ENCODE measurements at places on chromosomes 5 and 9.

- DNase-seq, result no peak
Measured at GRCh38 chr9:125768803-125769202, 21.6 kb downstream of the PBX3 start.

DNA sequence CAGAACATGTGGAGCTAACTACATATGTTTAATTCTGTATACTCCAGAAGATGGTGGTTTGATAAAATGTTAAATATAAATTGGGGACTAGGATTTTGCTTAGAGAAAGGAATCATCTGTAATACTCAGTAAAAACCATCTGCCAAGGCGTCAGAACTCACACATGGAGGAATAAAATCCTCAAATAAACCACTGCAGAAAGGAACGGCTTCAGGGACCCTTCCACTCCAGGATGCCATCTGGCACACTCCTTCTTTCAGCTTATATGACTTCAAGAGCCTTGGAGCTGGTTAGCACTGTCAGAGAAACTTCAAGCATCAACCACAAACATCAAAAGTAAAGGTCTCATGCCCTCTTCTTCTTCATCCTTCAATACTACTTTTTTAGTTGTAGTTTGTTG, 360.6 kb downstream of the PLK2 start:
- DNase-seq, result no peak

GRCh38 chr9:123365881-123366528, 10.0 kb downstream of the CRB2 start:
- DNase-seq, result no peak

DNA sequence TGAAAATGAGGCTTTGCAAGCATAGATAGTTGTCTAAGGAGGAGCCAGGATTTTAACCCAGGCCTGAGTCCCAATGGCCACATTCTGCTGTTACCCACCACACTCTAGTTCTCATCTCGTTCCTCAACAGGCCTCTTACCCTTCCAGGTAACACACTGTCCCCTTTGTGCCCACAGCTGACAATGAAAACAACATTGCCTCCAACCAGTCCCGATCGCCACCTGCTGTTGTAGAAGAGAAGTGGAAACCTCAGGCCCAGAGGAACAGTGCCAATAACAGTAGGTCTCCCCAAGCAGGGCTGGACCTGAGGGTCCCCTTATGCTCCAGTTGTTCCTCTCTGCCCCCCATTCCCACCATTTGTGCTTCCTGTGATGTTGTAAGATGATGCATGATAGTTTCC, 30.4 kb downstream of the AMBP start:
- no peak for DNase-seq

DNA sequence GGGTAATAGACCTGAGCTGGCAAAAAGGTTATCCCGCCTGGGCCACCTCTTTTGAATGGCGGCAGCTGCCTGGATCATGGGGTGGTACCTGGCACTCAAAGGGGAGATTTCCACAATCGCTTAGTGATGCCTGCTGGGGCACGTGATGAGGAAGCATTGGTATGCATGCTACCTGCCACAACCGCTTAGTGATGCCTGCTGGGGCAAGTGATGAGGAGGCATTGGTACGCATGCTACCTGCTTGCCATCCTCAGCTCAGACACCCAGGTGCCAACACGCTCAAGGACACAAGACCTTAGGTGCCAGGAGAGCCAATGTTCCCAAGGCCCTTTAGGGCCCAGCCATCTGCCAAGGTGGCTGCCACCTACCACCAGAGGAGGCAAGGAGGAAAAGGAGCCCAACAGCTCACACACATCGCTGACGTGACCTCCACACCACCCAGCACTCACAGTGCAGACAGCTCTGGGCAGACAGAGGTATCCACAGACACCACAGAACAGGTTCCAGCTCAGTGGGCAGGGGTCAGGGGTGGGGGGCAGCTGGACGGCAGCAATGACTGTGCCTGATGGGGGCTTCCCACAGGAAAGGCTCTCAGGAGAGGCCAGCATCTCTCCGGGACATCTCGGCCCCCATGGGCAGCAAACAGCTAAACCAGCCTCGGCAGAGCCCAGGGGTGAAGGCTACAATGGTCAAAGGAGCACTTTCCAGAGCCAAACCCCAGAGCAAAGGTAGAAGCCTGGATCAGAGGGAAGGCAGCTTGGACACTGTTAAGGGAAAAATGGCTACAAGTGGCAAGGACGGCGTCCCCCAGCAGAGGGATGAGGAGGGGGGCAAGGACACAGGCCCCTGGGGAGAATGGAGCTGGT, 43.0 kb upstream of the SARDH start:
- no peak for DNase-seq

DNA sequence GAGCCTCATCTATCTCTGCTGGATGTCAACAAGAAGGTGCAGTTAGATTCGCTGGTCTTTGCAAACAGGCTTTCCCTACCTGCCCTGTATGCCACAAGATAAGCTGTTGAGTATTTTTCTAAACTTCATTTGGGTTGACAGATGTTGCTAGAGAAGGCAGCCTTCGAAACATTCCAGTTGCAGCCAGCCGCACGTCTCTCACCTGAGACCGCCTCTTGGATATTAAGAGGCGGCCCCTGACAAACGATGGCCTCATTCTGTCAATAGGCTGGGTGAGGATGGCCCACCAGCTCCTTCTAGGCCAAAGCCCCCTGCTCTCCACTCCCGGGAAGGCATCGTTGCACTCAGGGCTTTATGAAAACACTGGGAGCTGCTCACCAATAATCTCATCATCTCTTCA, 181.6 kb downstream of the DAB2IP start:
- no peak for DNase-seq

DNA sequence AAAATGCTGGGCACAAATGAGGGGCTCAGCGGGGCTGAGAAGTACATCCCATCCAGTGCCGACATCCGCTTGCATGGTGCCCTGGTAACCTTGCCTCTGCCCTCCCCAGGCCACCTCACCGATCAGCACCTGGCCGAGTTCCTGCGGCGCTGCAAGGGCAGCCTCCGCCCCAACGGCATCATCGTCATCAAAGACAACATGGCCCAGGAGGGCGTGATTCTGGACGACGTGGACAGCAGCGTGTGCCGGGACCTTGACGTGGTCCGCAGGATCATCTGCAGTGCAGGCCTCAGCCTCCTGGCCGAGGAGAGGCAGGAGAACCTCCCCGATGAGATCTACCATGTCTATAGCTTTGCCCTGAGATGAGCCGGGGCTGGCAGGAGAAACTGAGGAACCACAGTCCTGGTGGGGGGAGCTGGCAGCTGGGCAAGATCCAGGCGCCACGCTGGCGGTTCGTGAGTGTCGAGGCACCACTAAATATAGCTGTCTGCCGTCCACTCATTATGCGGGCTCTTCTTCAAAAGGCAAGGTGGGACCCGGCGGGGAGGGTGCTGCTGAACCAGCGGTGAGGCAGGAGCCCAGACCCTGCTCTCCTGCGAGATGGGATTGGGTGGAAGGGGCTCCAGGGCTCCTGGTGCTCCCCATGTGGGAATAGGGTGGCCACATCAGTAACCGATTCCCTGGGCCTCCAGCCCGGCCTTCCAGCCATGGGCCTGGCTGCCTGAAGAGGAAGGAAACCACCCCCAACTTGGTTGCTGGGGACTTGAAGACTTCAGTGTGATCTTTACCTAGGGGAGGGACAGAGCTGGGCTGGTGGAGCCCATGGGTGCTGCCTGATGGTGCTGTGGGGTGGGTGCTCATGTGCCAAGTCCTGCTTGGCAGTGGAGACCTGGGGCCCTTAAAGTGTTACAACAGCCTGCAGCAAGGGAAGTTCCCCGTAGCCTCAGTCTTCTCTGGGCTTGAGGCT, 6.6 kb downstream of the ASB6 start:
- DNase-seq, result no peak

- no peak for DNase-seq
Measured at GRCh38 chr5:77663090-77663863, 24.8 kb upstream of the OTP start.

DNA sequence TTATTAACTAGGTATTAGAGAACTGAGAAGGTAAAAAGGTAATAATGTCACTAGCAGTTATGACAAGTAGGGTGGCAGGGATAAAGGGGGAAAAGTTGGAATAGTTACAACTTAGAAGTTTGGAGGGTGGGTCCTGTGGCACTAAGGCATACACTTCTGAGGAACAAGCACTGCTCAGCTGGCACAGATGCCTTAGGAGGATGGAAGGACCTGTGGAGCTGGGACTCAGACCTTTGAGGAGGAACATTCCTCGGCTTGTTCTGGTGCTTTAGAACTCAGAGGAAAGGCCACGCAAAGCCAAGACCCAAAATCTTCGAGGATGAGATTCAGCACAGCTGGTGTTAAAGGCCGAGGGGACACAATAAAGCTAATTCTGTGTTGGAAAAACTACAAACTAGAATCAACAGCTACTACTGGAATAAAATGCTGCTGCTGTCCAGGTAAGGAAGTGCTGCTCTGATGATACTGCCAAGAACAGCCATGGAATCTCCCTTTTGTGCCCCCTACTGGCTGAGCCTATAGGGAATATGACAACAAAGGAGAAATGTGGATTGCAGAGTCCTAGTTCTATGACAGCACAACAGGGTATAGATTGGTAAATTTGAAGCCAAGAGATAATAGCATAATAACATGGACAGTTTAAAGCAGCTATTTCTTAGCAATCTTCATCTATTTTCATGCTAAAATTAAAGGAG, 126.7 kb downstream of the SLC25A46 start:
- DNase-seq, result no peak

GRCh38 chr5:54215233-54215736, 95.1 kb downstream of the ARL15 start:
- DNase-seq, result no peak

- DNase-seq, result no peak
Measured at GRCh38 chr5:87653242-87653641, 240.5 kb upstream of the CCNH start.
